Glutamatergic neuron (in vitro differentiated cells): ENCODE measurements at places on chromosomes 6 and 20. TPM values are rescaled to one million over a fixed set of nuclear protein-coding genes. Genes with fewer than 3 reads are reported as not detected.
A peak's percentile ranks its signal among the peaks of the same experiment; 100 is the strongest.

DNA sequence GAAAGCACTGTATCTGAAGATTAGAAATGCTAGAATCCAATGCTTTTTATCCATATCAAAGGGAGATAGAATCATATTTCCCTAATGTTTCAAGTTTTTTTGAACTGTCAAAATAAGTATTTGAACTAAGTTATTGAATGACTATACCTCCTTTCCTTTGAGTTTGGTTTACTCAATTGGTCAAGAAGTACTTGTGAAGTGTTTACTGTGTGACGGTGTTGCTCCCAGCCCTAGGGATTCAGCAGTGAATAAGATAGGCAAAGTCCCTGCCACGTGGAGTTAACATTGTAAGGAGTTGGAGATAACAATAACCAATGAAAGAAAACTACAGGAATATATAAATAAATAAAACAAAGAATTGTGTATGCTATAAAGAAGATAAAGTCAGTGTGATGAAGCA is 535.9 kb downstream of the FRK start:
- DNase-seq, result no peak

Gene PRDM13
- total RNA-seq, result 13.9 TPM

- no peak for DNase-seq
These were observed 30.2 kb upstream of the SGK1 start for GRCh38 chr6:134347885-134348805.

DNA sequence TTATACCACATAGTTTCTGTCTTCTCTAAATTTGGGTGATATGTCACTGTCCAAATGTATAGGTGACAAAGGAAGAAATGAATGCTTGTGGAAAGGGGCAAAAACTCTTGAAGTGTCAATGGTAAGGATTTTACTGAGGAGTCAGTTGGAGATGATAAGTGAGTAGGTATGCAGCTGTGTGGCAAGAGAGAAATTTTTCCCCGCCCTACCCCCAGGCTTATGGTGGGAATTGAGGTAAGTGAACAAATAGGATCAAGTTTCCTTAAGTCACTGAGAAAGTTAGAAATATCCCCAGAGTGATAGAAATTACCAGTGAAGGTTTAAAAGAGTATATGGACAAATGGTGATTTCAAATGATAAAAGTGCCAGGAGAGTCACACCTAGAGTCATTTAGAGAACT is 11.8 kb downstream of the DSE start:
- no peak for DNase-seq

Gene TPMT
- 3.4 TPM for total RNA-seq

- DNase-seq, result no peak
These were observed 30.0 kb downstream of the GRM4 start for GRCh38 chr6:34115915-34116314.

Gene PFDN6
- 69.7 TPM for total RNA-seq

DNA sequence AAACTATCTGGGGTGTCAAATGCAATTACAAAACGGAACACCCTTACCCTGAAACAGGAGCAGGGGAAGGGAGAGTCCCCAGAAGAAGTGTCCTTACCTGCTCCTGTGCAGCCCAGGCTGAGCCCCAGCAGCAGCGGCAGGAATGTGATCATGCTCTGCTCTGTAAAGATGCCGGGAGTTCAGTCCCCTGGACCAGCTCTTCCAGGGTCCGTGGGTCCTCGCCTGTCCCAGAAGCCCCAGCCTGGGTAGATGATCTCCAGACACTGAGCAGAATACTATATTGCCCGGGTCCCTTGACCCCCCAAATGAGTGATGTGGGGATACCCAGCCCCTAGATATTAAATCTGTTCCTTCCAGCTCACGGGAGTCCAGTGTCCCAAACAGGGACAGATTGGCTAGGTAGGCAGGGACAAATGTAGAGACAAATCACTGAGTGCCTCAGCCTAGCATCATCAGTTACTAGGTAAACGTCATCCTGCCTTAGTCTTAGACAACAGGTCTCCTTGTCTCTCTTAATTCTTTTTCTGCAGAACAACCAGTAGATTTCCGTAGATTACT is at the start of gene HLA-DMB:
TSS of gene HLA-DMB (minus strand) at position 373 of the 558 bp plus-strand sequence. CDS start at position 152, 221 bp downstream.
- no peak for DNase-seq

DNA sequence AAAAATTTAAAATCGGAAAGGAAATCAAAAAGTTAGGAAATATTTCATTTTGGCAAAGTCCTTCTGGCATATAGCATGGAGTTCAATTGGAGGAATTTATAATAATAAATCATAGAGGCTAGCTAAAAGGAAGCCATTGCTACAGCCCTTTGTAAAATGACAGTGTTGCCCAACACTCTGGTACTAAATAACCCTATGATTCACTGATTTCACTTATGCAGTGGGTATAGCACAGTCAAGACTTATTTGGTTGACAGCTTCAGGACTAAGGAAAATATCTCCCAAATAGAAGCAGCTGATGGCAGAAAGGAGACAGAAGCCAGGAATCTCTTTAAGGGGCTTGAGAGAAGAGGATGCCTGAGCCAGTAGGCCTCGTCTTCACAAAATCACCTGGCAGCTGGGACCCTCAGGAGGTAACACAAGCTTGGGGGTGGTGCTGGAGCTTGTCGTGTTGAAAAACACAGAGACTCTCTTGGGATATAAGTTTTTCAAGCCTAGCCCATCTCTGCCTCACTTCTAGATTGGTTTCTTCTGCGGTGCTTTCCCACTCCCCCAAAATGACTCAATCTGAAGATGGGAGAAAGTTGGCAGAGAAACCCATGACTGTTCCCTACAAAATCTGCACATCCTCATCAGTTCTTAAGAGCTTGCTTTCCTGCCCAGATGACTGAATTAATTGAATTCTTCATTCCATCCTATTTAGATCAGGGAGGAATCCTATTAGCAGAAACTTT is 38.4 kb upstream of the EYA4 start:
- no peak for DNase-seq

DNA sequence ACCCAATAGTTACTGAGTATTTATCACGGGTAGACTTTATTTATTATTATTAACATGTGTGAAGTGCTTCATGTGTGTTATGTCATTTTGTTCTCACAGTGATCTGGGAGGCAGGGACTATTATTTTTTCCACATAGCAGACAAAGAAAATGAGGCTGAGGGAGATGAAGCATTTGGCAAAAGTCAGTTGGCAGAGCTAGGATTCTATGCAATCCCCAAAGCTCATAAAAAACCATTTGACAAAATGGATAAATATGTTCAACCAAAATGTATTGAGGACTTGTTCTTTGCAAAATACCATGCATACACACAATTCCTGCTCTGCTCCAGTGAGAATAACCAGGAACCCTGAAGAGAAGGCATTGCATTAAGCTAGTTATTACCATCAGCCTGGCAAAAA is 184.4 kb downstream of the HS3ST5 start:
- no peak for DNase-seq

Gene BPI
- not detected for total RNA-seq

GRCh38 chr6:11144393-11144851 is 32.9 kb upstream of the ERVFRD-1 start:
- DNase-seq, result peak; percentile 81

DNA sequence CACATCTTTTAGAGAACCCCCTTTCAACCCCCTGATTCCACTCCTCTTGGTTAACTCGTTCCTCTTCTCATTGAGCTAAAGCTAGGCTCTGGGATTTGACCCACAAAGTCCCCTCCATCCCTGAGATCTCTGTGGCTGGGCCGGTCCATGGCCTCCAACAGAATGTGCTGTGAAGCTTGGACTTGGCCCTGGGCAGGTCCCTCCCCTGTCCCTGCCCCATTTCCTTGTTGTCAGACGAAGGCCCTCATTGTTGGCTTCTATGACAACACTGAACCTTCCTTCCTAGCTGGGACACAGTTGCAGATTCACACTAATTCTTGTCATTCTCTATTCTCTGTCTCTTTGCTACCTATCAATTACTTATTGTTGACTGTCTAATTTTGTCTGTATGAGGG is 156.1 kb downstream of the SYCP2 start:
- DNase-seq, result no peak

GRCh38 chr6:156645097-156645496 is 132.1 kb upstream of the ARID1B start:
- DNase-seq, result no peak

Gene NFKBIE
- 15.3 TPM for total RNA-seq

DNA sequence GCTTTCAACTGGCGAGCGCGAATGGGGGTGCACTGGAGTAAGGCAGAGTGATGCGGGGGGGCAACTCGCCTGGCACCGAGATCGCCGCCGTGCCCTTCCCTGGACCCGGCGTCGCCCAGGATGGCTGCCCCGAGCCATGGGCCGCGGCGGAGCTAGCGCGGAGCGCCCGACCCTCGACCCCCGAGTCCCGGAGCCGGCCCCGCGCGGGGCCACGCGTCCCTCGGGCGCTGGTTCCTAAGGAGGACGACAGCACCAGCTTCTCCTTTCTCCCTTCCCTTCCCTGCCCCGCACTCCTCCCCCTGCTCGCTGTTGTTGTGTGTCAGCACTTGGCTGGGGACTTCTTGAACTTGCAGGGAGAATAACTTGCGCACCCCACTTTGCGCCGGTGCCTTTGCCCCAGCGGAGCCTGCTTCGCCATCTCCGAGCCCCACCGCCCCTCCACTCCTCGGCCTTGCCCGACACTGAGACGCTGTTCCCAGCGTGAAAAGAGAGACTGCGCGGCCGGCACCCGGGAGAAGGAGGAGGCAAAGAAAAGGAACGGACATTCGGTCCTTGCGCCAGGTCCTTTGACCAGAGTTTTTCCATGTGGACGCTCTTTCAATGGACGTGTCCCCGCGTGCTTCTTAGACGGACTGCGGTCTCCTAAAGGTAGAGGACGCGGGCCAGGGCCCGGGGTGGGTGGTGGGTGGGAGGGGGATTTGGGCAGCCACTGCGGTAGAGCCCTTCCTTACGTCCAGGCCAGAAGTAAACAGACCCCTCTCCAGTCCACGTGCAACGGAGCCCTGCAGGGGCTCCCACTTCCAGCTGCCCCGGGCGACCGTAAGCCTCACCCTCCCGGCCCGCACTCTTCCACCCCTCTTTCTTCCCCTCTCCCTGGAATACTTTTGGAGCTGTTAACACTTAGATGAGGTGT is 998 bp downstream of the BMP2 start:
- DNase-seq, result peak; percentile 36

- no peak for DNase-seq
These were observed 154.0 kb downstream of the THBS2 start for GRCh38 chr6:169099411-169100202.

GRCh38 chr6:74755778-74756177 is 450.1 kb downstream of the COL12A1 start:
- no peak for DNase-seq

GRCh38 chr6:37612475-37612874 is 85.2 kb downstream of the MDGA1 start:
- no peak for DNase-seq

DNA sequence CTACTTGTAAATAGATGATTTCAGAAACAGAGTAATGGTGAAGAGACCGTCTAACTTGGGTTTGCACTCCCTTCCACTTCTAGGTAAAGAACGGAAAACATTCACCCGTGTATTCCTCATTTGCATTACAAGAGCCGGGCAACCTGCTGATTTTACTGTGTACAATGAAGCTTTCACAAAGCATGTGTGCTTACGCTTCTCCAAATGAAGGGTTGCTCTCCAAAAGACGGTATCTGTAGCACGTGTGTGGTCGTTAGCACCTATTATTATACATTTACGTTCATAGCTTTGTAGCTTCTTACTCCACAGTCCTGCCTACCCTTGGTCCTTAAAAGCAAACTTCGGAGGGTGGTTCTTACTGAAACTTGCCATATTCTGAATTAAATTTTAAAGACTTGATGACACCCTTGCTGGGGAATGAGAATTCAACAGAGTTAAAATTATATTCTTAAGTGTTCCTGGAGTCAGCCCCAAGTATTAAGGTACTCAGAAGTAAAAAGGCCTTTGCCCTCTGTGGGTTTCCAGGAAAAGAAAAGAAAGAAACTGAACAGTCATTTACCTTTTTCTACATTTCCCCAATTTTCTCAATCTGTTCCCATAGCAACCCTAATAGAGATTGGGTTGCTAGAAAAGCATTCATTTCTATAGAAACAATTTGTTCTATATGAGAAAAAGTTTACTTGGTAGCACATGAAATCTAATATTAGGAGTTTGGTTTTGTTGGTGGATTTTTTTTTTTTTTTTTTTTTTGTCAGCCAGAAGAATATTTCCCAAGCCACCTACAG is 61.9 kb upstream of the KCNG1 start:
- no peak for DNase-seq

DNA sequence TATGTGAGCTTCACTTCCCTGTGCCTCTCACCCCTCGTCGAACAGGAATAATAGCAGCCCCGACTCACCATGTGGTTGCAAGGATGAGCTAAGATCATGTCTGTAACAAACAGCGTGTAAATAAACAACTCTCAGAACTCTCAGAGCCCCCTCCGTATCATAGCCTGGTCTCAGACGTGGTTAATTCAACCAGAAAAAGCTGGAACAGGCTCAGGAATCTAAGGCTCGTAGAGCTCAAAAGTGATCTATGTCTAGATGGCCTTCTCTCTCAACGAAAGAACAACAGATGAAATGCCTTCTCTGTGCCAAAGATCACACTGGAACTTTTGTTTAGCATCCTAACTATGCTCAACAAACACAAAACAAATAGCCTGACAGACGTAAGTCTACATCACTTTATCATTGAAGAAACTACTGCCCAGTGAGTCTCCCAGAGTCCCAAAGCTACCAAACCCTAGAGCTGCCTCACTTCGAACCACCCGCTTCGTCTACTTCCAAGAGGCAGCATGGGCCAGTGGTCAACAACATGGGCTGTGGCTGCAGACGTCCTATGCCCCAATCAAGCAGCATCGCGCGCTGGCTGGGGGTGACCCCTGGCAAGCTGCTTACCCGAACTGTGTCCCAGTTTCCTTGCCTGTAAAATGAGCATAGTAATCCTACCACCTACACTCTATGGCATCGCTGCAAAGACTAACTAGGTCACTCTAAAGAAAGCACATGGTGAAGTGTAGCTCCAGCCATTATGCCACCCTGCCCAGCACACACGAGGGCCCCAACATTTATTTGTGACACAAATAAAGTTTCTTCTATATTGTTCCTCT is 35.1 kb downstream of the NFATC2 start:
- no peak for DNase-seq
